ENCODE measurements at places on chromosomes 3 and 15.

DNA sequence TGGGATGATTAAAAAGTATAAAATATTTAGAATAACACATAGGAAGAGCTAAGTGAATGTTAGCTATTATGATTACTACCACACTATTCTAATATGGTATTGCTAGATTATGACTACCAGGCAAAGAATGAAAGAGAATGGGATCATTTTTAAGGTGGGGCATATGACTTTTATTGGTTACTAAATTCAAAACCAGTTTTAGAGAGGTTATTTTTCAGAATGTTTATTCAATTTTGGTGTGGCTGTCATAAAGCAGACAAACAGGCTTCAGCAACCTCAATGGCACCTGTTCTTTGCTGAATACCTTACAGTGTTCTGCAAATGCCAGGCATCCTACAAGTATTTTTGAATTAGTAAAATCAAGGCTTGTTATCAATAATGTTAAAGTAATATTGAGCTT is 12.8 kb downstream of the SPTSSB start:
- DNase-seq = no peak

- no peak for DNase-seq
Observed at GRCh38 chr3:178520451-178520850, 15.8 kb upstream of the KCNMB2 start.

DNA sequence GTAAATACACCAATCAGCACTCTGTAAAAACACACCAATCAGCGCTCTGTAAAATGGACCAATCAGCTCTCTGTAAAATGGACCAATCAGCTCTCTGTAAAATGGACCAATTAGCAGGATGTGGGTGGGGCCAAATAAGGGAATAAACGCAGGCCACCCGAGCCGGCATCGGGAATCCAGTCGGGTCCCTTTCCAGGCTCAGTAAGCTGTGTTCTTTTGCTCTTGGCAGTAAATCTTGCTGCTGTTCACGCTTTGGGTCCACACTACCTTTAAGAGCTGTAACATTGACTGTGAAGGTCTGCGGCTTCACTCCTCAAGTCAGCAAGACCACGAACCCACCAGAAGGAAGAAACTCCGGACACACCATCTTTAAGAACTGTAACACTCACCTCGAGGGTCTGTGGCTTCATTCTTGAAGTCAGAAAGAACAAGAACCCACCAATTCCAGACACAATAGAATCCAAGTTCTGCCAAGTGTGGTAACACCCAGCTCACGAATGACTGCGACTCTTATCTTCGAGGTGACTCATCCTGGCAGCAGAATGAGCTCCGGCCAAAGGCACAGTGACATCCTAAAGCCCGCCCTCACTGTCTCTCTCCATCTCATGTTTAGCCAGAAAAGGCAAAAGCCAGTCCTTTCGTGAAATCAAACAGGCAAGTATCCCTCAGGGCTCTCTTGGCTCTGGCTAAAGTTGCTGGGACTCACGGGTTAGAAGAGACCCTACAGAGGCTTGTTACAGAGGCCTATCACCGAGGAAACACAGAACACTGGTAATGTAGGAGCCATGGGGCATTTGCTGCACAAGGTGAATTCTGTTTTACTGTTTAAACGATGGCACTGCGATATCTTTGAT is 155.2 kb downstream of the FAM43A start:
- DNase-seq = no peak

- no peak for DNase-seq
Observed at GRCh38 chr15:44468709-44469385, 41.4 kb downstream of the CTDSPL2 start.

DNA sequence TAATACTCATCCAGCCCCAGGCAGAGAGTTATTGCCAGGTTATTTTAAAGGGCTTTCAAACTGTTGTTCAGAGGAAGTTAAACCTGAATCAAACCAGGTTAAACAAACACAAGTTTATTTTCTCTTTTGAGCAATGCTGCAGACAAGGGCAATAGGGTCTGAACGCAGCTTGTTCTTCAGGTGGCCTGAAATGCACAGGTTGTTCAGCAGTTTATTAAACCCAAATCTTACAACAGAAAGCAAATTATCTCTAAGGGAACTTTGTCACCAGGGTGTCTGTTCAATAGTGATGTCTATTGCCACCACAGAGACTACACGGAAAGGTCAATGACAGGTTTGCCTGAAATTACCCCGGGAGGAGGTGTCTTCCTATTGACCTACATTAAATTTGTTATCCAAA is 134.0 kb downstream of the IL5RA start:
- DNase-seq = no peak

- DNase-seq = no peak
Observed at GRCh38 chr3:185865247-185865646, 40.4 kb upstream of the IGF2BP2 start.

- DNase-seq = no peak
Observed at GRCh38 chr15:51629612-51630011, 7.0 kb upstream of the DMXL2 start.

DNA sequence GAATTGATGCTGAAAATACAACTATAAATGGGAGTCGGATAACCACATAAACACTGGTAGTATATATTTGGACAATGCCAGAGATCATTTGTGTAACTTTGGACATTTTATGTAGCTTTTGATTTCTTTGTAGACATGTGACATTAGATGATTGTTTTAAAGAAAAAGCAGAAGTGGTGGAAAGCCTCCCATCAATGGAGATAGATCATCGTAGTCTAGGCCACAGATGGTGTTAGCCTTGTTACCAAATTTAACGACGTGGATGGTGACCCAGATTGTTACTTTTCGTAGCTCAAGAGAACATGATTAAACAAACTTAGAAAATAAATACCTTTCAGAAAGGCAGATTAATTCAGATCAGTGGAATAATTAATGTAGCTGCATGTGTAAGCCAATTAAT is 8.8 kb downstream of the CACNA1D start:
- no peak for DNase-seq

- peak; percentile 44 for DNase-seq
Observed at GRCh38 chr3:42746455-42747450, 26.3 kb downstream of the CCDC13 start.

- no peak for DNase-seq
Observed at GRCh38 chr15:38696109-38696727, 131.6 kb upstream of the RASGRP1 start.

GRCh38 chr3:9613056-9613748 is 36.1 kb upstream of the MTMR14 start:
- DNase-seq = no peak

DNA sequence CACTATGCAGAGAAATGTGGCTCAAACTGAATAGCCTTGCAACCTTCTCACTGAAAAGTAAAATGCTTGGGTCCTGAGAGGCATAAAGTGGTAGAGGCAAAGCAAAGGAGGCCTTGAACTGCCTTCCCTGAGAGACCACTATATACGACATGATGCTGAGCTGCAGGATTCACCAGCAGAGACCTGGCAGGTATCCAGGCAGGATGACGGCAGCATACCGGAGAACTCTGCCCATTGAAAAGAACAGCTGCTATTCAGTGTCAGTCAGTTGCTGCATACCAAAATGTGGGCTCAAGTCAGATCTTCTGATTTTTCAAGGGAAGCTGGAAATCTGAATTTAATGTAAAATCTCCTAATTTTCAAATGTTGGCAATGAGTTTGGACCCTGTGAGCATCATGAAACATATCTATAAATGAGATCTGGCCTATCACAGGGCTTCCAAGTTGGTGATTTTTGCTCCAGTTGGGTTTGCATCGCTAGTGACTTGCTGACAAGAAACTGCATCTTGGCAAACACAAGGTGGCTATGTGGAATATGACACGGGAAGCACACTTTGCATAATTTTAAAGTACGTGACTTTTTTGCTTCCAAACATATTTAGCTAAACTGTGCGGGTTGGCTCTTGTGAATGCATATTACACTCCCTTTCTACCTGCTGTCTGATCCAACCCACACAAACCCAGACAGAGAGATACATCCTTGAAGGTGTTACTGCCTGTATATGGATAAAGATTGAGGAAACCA is 529.0 kb downstream of the AGBL1 start:
- no peak for DNase-seq

DNA sequence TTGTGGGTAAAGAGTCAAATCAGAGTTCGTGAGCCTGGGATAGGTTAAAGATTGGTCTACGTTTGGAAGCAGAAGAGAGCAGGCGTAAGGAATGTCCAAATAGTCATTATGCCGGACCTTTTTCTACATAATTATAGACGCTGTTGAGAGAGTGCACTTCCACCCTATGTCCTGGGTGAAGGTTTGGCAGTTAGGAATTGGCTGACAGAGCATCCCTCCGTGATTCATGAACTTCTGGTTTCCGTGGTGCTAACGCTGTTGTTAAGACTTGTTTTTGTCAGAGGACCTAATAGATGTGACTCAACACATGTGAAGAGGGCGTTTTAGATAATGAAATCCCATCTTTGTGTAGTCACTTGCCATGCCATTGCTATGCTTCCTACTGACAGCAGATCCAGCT is 1.1 kb downstream of the EAF1 start:
- no peak for DNase-seq

- no peak for DNase-seq
Observed at GRCh38 chr3:186938716-186939115, 8.4 kb downstream of the ST6GAL1 start.

DNA sequence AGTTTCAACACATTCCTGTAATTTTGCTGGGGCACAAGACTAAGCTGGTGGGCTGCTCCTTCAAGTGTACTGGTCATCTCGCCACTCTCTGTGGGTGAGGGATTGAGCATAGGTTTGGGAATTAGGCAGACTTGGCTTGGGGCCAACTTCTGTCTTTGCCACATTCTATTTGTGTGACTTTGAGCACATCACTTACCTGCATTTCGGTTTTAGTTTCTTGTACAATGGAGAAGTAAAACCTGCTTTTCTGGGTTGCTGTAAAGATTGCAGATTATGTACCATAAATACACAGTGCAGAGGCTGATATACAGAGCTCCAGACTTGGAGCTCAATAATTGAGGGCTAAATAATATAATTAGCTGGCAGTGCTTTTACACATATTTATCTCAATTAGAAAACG is 162.1 kb downstream of the C3orf38 start:
- DNase-seq = no peak

- DNase-seq = no peak
Observed at GRCh38 chr15:53209396-53210042, 419.4 kb upstream of the ONECUT1 start.

DNA sequence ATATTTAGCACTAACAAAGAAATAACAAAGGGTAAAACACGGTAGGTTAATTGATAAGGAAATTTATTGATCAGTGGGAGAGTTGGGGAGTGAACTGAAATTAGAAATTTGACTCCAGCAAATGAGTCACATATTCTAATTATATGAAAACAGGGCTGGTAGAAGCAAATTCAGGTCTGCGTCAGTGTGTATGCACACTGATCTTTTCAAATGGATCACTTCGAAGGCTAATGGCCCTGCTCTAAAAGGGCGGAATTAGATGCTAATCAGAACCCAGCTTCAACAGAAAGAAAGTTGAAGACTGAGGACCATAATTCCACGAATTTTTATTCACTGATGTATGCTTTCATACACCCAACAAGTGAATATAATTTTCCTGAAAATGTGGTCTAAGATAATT is 762.4 kb upstream of the DPPA4 start:
- DNase-seq = no peak
